ENCODE measurements at places on chromosomes 7 and 10.

- DNase-seq: no peak
These were observed 61.3 kb downstream of the CD36 start for GRCh38 chr7:80699721-80700256.

DNA sequence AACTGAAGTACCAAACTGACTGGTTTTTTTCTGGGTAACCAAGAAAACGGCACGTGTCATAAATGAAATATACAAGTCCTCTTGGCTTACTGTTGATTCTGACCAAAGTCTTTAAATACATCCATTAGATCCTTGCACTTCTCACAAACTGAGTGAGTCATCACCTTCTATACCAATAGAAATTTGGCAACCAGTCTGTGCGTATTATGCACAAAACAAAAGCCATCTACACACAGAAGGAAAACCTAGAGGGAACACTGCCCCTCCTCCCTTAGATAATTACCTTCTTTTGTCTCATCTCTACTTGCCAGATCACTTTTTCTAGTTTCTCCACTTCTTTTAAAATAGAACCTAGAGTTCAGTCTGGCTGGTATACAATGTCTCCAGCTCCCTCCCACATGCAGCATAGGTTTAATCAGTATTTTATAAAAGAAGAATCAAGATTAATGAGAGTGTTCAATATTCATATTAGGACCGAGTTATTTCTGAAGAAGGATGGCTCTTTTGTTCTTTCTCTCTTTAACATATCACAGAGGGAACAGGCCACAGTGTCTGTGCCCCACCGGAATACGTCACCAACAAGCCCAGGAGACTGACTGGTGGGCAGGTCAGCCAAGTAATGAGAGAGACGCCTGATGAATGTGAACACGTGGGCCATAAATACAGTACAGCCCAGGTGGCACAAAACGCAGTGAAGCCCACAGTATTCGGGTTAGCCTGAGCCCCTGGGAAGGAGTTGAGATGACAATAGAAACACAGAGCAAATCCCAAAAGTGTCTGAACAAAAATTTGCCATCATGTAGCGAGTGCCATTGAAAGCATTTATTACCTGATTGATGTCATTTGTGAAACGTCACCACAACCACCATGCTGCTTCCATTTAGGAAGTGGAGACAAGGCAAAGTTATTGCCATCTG, 91.3 kb downstream of the KIAA1549 start:
- DNase-seq: no peak

GRCh38 chr10:67629461-67629971, 66.5 kb downstream of the CTNNA3 start:
- DNase-seq: no peak

GRCh38 chr10:97724341-97724941, 10.9 kb downstream of the MARVELD1 start:
- no peak for DNase-seq

DNA sequence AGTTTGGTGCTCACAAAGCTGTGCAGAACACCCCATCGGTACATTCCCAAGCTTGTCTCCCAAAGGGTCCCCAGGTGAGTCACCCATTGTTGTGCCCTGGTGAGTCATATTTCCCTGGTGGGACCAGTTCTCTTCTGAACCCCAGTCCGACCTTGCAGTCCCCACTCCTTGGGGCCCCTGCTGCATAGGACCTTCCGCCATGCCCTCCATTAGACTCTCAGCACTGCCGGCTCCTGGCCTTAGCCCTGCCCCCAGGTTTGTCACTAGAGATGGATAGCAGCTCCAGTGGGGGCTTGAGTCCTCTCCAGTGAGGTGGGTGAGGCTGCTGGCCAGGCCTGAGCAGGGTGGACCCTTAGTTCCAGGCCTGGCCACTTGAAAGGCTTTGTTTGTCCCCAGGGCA, 80.5 kb upstream of the MKI67 start:
- DNase-seq: no peak

DNA sequence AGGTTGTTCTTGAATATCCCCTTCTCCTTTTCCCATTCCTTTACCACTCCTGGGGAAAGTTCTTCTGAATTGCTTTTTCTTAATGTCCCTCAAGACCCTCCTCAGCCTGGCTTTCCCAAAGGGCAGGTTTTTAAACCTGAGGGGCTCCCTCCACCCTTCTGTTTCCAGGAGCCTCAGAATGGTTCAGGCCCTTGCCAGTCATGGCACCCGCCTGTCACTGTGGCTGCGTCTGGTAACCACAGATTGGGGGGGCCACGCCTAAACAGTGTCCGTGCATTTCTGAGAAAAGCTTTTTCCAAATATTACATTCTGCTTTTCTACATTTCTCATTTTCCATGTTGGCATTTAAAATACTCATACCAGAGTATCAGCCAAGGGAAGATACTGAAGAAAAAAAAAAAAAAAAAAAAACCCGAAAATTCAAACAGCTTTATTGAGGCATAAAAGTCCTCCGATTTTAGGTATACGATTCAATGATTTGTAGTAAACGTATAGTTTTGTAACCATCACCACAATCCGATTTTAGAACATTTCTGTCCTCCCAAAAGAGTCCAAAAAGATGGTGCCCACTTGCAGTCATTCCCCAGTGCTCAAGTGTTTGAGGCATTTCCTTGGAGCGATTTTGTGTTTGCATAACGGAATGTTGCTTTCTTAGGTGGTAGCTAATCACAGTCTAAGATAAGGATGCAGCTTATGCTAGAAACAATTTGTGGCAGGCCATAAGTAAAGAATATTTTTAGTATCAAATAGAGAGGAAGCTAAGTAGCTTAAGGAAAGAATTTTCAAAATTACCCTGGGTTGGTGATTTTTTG, 22.1 kb downstream of the HKDC1 start:
- DNase-seq: no peak

DNA sequence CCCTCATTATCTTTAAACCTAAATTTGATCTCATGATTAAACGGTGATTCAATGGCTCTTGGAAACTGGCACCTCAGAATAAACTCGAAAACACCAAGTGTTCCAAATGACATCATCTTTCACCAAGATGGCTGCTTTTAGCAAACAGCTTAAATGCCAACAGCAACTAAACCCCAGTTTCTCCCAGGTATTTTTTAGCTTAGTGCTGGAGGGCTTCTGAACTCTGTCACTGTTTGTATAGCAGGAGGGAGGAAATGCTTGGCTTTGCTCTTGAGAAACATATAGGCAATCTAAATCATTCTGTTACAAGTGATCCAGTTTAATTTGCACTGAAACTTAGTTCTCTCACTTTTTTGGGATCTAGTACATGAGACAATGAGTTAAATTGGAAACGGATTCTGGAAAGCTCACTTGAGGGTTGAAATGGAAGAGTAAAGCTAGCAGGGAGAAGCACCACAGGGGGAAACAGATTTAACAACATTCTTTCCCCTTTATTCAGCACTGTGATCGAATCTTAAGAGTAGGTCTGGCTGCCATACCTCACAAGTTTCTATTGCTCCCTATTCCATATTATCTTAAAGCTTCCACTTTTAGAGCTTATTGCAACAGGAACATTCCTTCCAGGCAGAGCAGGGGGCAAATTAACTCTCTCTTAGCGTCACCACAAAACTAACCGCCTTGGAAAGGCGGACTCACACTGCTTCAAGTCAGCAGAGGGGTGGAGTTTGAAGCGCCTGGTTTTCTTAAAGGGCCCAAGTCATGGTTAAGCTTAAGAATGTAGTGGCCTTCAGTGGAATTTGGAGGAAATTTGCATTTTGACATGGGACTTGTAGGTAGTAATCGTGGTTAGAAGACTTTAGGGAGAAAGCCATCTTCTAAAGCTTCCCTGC, 1.8 kb upstream of the CCDC6 start:
- DNase-seq: peak; percentile 72

- peak; percentile 67 for DNase-seq
These were observed 44.6 kb downstream of the TAX1BP1 start for GRCh38 chr7:27784399-27785053.

- DNase-seq: no peak
These were observed 771 bp upstream of the PILRB start for GRCh38 chr7:100357131-100357561.

GRCh38 chr10:132651511-132652029, 114.0 kb downstream of the INPP5A start:
- no peak for DNase-seq

Data from Calu3 (cell line).